ENCODE measurements at places on chromosomes 7 and 10.

GRCh38 chr7:43849047-43849446 lies 20.3 kb downstream of the MRPS24 start:
- DNase-seq = no peak

DNA sequence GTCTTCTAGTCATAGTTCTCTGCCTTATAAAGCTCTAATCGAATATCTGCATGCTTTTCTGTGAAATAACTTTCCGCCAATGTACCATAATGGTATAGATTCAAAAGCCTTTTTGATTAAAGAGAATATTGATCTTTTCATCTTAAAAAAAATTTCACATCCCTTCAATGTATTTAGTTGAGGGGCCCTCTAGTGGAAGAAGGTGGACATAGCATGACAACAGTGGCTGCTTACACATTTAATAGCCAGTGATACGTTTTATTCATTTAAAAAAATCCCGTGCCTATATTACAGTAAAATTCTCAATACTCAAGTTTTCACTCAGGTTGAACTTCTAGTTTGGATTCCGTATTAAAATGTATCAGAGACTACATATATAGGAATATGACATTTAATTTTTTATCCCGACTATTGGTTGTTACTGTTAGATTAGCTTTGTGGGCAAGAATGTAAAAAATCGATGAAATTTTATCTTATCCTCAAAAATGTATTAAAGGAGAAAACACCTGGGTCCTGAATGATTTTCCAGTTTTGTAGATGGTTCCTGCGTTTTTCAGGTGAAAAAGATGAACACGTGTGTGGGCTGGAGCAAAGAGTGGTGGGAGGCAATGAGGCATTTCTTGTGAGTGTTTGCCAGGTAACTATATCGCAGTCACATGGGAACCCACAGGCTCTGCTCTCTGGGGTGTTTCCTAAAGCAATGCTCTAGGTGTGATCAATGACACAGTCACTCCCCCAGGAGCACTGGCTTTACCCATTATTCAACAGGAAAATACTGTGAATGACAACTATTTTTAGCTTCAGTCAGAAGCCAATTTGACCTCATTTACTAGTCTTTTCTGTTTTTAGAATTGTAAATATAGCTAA lies 24.1 kb upstream of the PNLIP start:
- no peak for DNase-seq

DNA sequence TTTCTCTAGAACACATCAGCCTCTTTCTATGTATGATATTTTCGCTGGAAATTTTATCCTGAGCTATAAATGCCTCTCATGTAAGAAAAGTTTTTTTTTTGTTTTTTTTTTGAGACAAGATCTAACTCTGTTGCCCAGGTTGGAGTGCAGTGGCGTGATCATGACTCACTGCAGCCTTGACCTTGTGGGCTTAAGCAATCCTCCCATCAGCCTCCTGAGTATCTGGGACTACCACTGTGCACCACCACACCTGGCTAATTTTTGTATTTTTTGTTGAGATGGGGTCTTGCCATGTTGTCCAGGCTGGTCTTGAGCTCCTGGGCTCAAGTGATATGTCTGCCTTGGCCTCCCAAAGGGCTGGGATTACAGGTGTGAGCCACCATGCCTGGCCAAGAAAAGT lies 80.4 kb downstream of the ADK start:
- no peak for DNase-seq

- no peak for DNase-seq
These were observed at the start of gene CDK6 for GRCh38 chr7:92836489-92836999. TSS of gene CDK6 (minus strand) at chr7:92836573. CDS start at chr7:92833323, 3,250 bp downstream.

- DNase-seq = no peak
These were observed 59.3 kb downstream of the OAT start for GRCh38 chr10:124359336-124359832.

GRCh38 chr7:43010061-43010460 lies 77.9 kb downstream of the MRPL32 start:
- DNase-seq = no peak

- no peak for DNase-seq
These were observed 20.7 kb upstream of the ZMIZ1 start for GRCh38 chr10:79047875-79048638.

GRCh38 chr10:123287594-123288247 lies 133.5 kb downstream of the BUB3 start:
- no peak for DNase-seq

DNA sequence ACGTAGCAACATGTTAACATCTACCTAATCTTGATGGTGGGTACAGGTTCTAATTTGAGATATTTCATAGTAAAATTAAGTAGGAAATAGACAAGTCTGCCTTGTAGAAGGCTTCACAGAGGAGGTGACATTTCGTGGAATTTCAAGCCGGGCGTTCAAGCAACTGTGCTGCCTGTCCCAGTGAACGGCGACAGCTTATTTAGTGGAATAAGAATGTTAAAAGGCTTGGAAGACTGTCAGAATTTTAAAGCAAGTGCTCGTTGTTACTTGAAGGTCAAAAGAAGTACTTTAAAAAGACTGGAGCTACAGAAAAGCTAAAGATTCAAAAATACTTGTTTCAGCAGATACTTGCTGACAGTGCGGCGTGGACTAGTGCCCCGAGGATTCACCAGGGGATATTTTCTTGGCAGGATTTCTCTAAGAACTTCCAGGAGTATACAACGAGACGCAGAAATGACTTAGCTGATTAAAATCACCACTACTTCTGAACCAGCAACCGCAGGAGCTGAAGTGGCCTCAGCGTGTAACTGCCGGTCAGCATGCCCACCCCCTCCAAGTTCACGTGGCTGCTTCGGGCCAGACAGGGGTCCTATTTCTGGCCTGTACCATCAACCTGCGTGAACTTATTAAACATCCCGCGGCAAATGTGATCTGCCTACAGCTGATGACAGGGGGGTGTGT lies 46.5 kb downstream of the CTBP2 start:
- no peak for DNase-seq

- no peak for DNase-seq
These were observed 601.3 kb upstream of the GHITM start for GRCh38 chr10:83538047-83538446.

DNA sequence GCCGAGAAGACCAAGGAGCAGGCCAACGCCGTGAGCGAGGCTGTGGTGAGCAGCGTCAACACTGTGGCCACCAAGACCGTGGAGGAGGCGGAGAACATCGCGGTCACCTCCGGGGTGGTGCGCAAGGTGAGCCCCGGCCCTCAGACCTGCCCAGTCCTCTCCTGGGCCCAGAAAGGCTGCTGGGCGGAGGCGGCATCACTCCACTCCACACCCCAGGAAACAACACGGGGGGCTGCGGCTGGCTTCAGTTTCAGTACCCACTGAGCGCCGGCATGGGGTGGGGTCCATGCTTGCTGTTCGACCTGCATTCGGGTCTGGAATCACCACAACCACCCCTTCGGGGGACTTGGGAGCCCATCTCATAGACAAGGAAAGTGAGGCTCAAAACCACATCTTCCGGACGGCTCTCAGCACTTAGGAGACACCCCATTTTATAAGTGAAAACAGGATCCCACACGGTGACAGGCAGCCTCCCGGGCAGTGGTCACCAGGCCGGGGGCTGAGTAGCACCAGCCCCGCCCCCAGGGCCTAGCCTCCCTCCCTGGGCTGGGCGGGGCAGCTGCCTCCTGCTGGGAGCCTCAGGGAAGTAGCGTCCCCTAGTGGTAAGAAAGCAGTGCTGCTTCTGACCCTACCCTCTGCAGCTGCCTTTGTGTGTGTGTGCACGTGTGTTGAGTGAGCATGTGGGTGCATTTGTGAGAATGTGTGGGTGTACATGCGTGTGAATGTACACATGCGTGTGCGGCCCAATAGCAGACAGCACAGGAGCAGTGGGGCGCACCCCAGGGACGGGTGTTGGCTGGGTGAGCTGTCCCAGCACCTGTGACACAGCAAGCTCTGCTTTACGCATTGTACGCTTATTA lies 1.8 kb downstream of the SNCG start:
- DNase-seq = no peak

- DNase-seq = no peak
These were observed 21.5 kb downstream of the AKR1C8 start for GRCh38 chr10:5163487-5163886.

GRCh38 chr7:140049339-140050024 lies 13.3 kb downstream of the PARP12 start:
- DNase-seq = no peak

DNA sequence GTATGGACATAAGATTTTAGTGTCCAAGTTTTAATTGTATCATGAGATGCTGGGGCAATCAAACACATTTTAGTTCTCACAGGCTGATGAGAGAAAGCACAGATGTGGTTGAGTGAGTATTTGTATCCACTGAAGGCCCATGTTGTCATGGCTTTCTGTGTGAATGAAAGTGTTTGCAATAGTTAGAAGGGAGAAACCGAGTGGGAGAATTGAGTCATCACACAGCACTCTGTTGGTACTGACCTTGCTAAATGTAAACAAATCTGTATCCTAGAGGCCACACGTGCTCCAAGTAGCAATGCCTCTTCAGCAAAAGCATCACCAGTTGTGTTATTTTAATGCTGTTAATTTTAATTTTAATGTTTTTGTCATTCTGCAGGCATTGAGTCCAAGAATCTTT lies 121.2 kb downstream of the EMX2 start:
- DNase-seq = no peak

DNA sequence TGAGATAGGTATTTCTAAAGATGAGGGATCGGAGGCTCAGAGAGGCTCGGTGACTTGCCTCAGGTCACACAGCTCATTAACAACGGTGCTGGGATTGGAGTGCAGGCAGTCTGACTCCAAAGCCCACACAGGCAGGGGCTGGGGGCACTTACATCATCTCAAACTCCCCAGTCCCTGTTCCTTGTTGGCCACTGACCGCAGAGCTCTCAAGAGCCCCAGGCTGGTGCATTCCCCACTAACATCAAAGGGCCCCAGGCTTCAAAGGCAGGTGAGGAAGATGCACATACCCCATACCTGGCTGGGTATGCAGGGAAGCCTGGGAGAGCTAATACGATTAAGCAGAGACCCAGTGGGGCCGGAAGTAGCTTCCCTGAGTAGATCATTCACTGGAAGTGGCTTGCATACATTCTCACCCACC lies 13.7 kb upstream of the NODAL start:
- no peak for DNase-seq

- DNase-seq = no peak
These were observed 23.4 kb downstream of the ARHGEF5 start for GRCh38 chr7:144378651-144379050.

- DNase-seq = no peak
These were observed 13.5 kb upstream of the ZMIZ1 start for GRCh38 chr10:79055100-79055782.

GRCh38 chr10:31262672-31263071 lies 56.3 kb upstream of the ZEB1 start:
- DNase-seq = no peak

- DNase-seq = no peak
These were observed 239.5 kb downstream of the KIAA1217 start for GRCh38 chr10:24448351-24448999.

- DNase-seq = no peak
These were observed 95.3 kb upstream of the DNAJB12 start for GRCh38 chr10:72449941-72450441.

- DNase-seq = no peak
These were observed 23.0 kb downstream of the CDH23 start for GRCh38 chr10:71419750-71420149.

GRCh38 chr7:116227678-116228239 lies 17.4 kb downstream of the TES start:
- DNase-seq = no peak

- DNase-seq = no peak
These were observed 69.3 kb downstream of the MTERF1 start for GRCh38 chr7:91811236-91811635.

GRCh38 chr10:98074315-98074911 lies 44.0 kb upstream of the CRTAC1 start:
- DNase-seq = no peak

DNA sequence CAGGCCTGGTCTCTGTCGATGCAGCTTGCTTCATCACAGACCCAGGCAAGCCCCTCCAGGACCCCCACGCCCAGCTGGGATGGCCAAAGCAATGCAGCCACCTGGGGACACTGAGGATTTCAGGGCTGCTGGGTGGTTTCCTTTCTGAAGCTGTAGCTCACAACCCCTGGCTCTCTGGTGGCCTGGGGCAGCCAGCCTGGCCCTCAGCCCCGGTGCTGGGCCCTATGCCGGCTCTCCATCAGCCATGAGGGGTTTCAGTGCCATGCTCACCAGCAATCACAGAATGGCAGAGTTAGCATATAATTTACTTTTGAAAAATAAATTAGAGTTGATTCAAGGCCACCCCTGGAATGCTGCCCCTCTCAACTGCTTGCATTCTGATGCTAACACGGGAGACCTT lies 150.2 kb upstream of the UNC5B start:
- DNase-seq = no peak

- DNase-seq = no peak
These were observed 124.1 kb upstream of the FERD3L start for GRCh38 chr7:19269301-19269700.

DNA sequence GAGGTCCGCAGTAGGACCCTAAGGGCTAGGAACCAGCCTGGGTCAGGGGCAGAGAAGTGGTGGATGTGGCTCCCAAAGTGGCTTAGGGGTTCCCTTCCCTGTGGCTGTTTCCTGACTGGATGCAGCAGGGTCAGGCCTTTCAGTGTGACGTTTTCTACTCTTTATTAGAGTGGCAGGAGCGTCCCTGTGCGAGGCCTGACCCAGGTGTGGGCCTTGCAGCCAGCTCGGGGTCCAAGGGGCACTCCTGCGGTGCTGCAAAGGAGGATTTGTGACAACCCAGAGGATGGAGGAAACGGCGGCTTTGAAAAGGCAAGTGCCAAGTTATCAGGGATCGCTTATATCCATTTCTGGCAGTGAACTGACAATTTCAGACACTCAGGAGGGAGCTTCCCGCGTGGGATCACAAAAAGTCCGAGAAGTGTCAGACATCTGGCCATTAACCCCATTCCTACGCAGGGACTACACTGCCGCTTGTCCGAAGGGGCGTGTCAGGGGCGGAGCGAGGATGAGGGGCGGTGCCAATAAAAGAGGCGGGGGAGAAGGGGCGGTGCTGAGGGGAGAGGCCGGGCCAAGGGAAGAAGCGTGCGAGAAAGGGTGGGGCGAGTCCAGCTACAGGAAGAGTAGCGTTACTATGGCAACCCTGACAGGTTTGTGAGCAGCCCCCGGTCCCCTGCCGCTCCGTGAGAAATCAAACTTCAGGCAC lies 98.8 kb upstream of the ZNF722 start:
- no peak for DNase-seq

- DNase-seq = no peak
These were observed 6.7 kb downstream of the COL1A2 start for GRCh38 chr7:94401428-94401814.

DNA sequence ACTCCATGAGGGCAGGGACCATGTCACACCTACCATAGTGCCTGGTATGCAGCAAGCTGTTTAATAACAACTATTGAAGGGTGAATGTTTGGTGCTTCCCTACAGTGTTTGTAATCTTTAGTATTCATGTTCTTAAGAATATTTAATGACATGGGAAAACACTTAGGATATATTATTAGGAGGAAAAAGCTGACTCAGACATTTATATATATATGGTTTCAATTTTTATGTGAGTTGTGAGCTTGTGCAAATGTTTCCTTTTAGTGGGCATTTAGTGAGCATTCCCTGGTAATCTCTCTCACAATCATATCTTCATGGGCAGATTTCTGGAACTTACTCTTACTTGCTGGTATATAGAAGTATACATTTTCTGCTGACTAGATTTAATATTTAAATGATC lies 359.1 kb downstream of the EXOC4 start:
- no peak for DNase-seq

Data from cerebellar nuclear complex (tissue), 1 donor.